Activated T-cell treated with anti-CD3 and anti-CD28 coated beads, Interleukin-2, amount 50 U/mL, for 72 hours (primary cell): ENCODE measurements at places on chromosomes 12 and 14. TPM values are rescaled to one million over a fixed set of nuclear protein-coding genes. Genes with fewer than 3 reads are reported as not detected.

DNA sequence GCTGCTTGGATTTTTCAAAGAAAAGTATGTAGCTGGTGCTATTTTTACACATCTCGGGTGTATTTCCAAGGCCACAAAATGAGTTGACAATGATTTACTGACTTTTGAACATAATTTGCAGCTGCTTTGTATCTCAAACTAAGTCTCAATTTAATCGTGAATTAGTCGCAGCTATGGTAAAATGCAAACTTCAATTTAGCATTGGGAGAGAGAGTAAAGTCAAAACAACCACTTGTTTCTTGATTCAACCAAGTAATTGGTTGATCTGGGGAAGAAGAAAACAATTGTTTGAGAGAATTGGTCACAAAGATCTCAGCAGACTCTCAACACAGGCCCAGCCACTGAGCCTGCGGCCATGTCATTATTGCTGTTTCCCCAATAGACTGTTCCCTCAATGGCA is 75.0 kb upstream of the DYRK2 start:
- no peak overlapping the region for H3K4me3 ChIP-seq
- no peak for DNase-seq
- H3K27me3 ChIP-seq: no peaks in the 10 kb centered on the region
- H3K4me1 ChIP-seq: peaks cover 7% of the 10 kb centered on the region
- no peak overlapping the region for H3K27ac ChIP-seq

DNA sequence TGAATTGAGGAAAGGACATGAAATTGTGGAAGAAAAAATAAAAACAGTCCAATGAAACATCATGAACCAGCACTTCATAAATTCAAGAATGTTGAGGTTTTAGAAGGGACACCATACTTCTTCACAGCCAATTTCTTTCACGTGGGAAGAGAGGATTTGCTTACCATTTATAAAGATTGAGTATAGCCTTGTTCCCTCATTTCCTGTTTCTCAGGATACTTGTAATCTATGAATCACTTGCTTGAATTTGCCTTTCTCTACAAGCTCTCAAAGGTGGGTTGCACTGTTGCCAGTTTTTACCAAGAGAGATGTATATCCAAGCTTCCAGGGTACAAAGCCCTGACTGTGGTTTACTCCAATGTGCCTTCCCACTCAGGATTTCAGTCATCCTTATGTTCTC is 116.1 kb downstream of the DUSP6 start:
- no peak overlapping the region for H3K27ac ChIP-seq

- H3K4me3 ChIP-seq: no peak overlapping the region
- no peak for DNase-seq
- H3K27me3 ChIP-seq: no peaks in the 10 kb centered on the region
- no peak overlapping the region for H3K27ac ChIP-seq
- peaks cover 61% of the 10 kb centered on the region for H3K4me1 ChIP-seq
These were observed 114.8 kb upstream of the FUT8 start for GRCh38 chr14:65297744-65298143.

DNA sequence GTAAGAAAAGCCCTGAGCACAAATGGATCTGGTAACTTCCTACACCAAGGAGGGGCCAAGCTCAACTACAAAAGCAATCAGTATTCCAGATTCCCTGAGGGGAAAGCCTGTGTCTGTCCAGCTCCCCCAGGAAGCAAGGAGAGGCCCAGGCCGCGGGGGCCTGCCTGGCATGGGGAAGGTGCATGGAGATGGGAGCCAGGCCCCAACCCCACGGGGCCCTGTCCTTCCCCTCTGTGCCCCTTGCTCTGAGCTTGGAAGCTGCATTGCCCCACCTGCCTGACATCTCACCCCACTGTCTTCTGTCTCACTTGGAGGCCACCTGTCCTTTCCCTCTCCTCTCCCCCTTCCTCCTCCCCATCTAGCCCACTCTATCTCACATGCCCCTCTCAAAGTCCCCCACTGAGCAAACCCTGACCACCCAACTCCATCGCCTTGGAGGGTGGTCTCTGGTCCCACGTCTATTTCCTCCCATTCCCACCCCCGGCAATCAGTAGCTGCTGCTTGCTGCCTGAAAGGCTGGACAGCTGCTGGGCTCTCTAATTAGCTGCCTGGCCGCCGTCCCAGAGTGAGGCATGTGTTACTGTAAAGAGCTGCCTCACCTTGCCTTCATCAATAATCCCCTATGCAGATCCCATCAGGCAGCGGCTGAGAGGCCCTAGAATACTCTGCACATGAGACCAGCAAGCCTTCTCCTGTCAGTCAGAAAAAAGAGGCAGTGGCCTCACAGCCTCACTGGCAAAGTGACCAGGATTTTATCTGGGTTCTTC is 3.4 kb upstream of the TMEM229B start:
- peaks cover 32% of the 10 kb centered on the region for H3K4me1 ChIP-seq
- no peak for DNase-seq
- H3K4me3 ChIP-seq: no peak overlapping the region
- peaks cover 8% of the 10 kb centered on the region for H3K36me3 ChIP-seq
- H3K27ac ChIP-seq: no peak overlapping the region

GRCh38 chr12:27467641-27468040 is 21.1 kb downstream of the SMCO2 start:
- H3K4me3 ChIP-seq: no peak overlapping the region
- H3K36me3 ChIP-seq: no peaks in the 10 kb centered on the region
- peaks cover 13% of the 10 kb centered on the region for H3K4me1 ChIP-seq
- no peak overlapping the region for H3K27ac ChIP-seq
- DNase-seq: no peak

LRP1-AS gene
- total RNA-seq: not detected

DNA sequence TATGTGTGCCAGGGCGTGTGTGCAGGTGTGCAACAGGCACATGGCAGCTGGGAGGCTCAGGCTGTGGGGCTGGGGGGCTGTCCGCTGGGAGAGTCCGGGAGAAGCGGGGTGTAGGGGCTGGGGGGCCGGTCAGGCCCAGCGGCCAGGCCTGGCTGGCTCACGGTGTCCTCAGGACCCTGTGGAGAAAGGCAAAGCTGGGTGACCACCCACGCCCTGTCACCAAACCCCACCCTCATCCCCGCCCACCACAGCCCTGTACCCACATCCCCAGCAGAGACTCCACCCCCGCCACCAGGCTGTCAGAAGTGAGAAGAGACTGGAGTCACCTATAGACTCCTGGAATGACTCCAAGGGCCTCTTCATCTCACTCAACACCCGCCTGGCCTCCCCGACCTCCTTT is 85.3 kb downstream of the SCARB1 start:
- H3K27ac ChIP-seq: no peak overlapping the region
- peaks cover 3% of the 10 kb centered on the region for H3K36me3 ChIP-seq
- H3K4me1 ChIP-seq: peaks cover 41% of the 10 kb centered on the region
- no peak overlapping the region for H3K4me3 ChIP-seq

DNA sequence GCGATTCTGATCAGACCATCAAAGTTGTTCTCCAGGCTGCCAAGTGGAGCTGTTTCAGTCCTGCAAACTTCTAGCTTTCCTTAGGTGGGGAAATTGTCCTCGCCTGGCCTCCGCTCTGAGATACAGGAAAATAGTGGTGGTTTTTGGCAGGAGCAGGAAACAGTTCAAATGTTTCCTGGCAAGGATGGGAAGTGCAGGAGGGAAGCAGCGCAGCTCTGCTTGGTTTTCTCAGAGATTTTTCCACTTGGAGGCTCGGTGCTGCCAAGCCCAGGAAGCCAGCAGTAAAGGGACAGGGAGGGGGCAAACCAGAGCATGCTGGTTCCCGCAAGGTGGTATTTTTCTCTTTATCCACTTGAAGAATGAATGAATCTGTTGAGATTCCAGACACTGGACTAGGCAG is 17.0 kb downstream of the TMEM63C start:
- no peak overlapping the region for H3K27ac ChIP-seq
- no peaks in the 10 kb centered on the region for H3K4me1 ChIP-seq
- H3K27me3 ChIP-seq: peaks cover 10% of the 10 kb centered on the region
- DNase-seq: no peak
- no peaks in the 10 kb centered on the region for H3K36me3 ChIP-seq

- peaks cover 17% of the 10 kb centered on the region for H3K4me1 ChIP-seq
- DNase-seq: no peak
- no peak overlapping the region for H3K4me3 ChIP-seq
- H3K27ac ChIP-seq: no peak overlapping the region
- H3K36me3 ChIP-seq: no peaks in the 10 kb centered on the region
- H3K27me3 ChIP-seq: no peaks in the 10 kb centered on the region
These were observed 38.9 kb upstream of the RASSF3 start for GRCh38 chr12:64571411-64571810.

- no peaks in the 10 kb centered on the region for H3K4me1 ChIP-seq
- no peak for DNase-seq
- no peak overlapping the region for H3K4me3 ChIP-seq
- no peaks in the 10 kb centered on the region for H3K36me3 ChIP-seq
These were observed 38.2 kb upstream of the MTHFD1 start for GRCh38 chr14:64349741-64350490.

- H3K36me3 ChIP-seq: no peaks in the 10 kb centered on the region
- no peak overlapping the region for H3K27ac ChIP-seq
- H3K4me1 ChIP-seq: no peaks in the 10 kb centered on the region
- no peak overlapping the region for H3K4me3 ChIP-seq
These were observed 393.4 kb upstream of the TMPO start for GRCh38 chr12:98121963-98122362.

ART4 gene
- total RNA-seq: not detected

TMTC1 gene
- 0.51 TPM for total RNA-seq

GPR65 gene
- 31.8 TPM for total RNA-seq

DNA sequence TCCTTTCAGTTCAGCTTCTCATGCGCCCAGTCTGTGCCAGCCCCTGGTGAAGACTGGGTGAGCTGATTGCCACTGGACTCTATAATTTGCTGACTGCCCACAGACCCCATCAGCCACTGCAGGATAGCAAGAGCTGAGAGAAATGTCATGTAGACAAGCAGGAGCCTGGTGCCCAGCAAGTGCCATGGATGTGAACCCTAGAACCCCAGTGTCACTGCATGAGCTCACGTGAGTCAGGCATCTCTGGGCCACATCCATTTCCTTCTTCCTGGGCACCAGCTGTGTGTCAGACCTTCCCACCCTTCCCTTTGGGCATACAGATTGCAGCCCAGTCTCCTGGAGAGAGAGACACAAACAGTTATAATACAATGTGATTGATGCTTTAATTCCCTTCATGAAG is 73.8 kb downstream of the NTF3 start:
- no peaks in the 10 kb centered on the region for H3K36me3 ChIP-seq
- H3K4me1 ChIP-seq: no peaks in the 10 kb centered on the region
- no peak for DNase-seq
- no peak overlapping the region for H3K27ac ChIP-seq

DNA sequence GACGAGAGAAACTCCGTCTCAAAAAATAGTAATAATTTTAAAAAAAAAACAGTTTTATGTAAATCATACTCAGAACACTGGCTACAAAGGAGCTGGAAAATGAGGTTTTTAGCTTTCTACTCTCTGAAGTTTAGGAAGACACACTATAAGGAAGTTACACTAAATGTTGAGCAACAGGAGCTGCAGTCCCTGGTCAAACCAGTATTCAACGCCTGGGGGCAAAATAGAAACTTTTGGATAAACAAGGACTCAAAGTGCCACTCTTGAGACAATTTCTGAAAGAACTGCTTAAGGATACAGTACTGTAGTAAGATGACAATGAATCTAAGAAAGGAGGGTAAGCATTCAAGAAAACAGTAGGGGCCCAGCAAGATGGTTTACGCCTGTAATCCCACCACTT is 29.3 kb downstream of the ACTR6 start:
- H3K4me1 ChIP-seq: no peaks in the 10 kb centered on the region
- no peak for DNase-seq
- H3K27ac ChIP-seq: no peak overlapping the region
- no peaks in the 10 kb centered on the region for H3K36me3 ChIP-seq
- no peaks in the 10 kb centered on the region for H3K27me3 ChIP-seq

DNA sequence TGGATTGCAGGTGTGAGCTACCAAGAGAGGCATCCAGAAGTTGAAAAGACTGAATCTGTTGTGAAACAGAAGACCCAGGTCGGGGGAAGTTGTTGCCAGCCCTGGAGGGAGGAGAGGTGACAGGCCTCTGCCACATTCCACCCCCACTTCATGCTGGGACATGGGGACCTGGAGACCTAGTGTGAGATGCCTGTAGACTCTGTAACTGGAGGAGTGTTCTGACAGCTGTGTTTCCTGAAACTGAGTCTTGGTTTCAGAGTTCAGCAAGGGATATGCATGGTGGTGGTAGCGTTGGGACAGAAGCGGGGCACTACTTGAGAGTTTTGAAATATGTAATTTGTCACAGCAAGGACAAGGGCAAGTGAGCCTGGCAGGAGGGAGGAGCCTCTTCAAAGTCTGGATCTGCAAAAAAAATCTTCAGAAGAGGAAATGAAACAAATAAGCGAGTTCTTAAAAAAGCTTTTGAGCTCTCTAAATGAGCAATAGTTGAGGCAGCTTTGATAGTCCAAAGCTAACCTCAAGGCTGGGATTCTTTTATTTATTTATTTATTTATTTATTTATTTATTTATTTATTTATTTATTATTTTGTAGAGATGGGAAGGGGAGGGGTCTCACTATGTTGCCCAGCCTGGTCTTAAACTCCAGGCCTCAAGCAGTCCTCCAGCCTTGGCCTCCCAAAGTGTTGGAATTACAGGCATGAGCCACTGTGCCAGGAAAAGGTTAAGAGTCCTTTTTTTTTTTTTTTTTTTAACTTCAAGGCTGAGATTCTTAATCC is 58.9 kb upstream of the EEA1 start:
- DNase-seq: peak; percentile 63
- peak overlapping the region; percentile 9 for H3K27ac ChIP-seq
- H3K27me3 ChIP-seq: no peaks in the 10 kb centered on the region
- H3K4me3 ChIP-seq: peak overlapping the region; percentile 60

DNA sequence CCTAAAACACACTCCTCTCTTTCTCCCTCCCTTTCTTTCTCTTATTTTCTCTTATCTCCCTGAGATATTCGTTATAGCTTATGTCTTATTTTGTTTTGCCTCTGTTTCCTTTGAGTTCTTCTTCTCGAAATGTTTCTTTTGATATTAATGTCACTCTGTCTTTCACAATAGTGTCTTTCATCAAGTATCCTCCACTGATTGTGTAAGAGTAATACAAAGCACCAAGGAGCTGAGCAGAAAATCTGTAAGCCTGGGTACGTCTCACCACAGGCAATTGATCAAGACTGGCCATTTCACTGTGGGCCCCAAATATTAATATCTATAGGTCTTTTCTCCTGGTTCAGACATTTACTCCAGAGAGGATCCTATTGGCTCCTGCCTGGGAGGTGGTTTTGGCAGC is 4.8 kb upstream of the LYZ start:
- H3K4me1 ChIP-seq: no peaks in the 10 kb centered on the region
- no peaks in the 10 kb centered on the region for H3K27me3 ChIP-seq
- no peaks in the 10 kb centered on the region for H3K36me3 ChIP-seq
- H3K27ac ChIP-seq: no peak overlapping the region
- H3K4me3 ChIP-seq: no peak overlapping the region

- no peaks in the 10 kb centered on the region for H3K4me1 ChIP-seq
- H3K36me3 ChIP-seq: no peaks in the 10 kb centered on the region
- H3K27ac ChIP-seq: no peak overlapping the region
- H3K4me3 ChIP-seq: no peak overlapping the region
- DNase-seq: no peak
- peaks cover 17% of the 10 kb centered on the region for H3K27me3 ChIP-seq
These were observed 18.9 kb upstream of the SYNDIG1L start for GRCh38 chr14:74444866-74445265.

AQP2 gene
- not detected for total RNA-seq

IPO4 gene
- 30.9 TPM for total RNA-seq

KRT72 gene
- total RNA-seq: 2.3 TPM

DDX47 gene
- total RNA-seq: 58.2 TPM

GRCh38 chr12:130916241-130916911 is 37.3 kb upstream of the ADGRD1 start:
- H3K27ac ChIP-seq: no peak overlapping the region
- no peak overlapping the region for H3K4me3 ChIP-seq
- H3K27me3 ChIP-seq: peaks cover 60% of the 10 kb centered on the region
- H3K36me3 ChIP-seq: peaks cover 3% of the 10 kb centered on the region

CRACR2A gene
- 25.5 TPM for total RNA-seq
